ENCODE measurements at places on chromosomes 13 and 19. TPM values are rescaled to one million over a fixed set of nuclear protein-coding genes. Genes with fewer than 3 reads are reported as not detected.

KIR2DL1 gene
- not detected for total RNA-seq

FCGBP gene
- total RNA-seq: 8.4 TPM

HCN2 gene
- total RNA-seq: 1.2 TPM

UBE2L5 gene
- not detected for total RNA-seq

S1PR5 gene
- not detected for total RNA-seq

DNA sequence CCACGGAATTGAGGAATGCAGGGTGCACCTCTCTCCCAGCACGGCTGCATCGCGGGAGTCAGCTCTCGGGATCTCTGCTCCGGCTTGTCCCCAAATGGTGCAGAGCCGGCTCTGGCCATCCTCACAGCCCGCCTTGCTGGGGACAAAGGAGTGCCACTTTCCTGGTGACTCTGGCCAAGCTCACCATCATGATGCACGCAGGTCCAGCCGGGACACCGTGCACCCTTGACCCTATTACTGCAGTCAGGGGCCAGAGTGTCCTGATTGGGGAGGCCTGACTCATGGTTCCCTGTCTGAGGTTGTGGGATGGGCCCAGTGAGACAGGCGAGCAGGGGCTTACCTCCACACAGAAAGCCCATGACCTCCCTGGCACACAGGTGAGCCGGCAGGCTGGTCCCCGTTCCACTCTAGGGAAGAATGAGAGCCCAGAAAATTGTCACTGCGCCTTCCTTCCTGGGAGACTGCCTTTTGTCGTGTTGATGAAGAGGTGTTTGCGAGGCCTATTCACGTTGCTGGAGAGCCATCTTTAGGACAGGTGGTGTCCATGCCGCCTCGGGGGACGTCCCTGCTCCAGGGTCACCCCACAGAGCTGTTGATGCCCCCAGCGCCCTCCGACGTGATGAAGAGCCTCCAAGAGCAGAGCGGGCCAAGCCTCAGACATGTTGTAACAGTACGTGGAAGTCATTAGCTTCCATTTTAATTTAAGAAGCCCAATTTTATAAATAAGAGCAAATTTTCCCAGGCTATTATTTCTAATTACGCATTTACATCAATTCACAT, 18.5 kb upstream of the VSTM2B start:
- H3K4me3 ChIP-seq: no peak overlapping the region
- no peaks in the 10 kb centered on the region for H3K36me3 ChIP-seq
- no peak overlapping the region for H3K27ac ChIP-seq
- no peaks in the 10 kb centered on the region for H3K4me1 ChIP-seq
- DNase-seq: no peak

GRCh38 chr13:48038761-48039160, 1.2 kb downstream of the NUDT15 start:
- H3K4me3 ChIP-seq: peak overlapping the region; percentile 84
- DNase-seq: no peak
- peaks cover 25% of the 10 kb centered on the region for H3K4me1 ChIP-seq
- peaks cover 5% of the 10 kb centered on the region for H3K36me3 ChIP-seq

- H3K4me3 ChIP-seq: peak overlapping the region; percentile 83
- H3K4me1 ChIP-seq: peaks cover 30% of the 10 kb centered on the region
- H3K36me3 ChIP-seq: peaks cover 4% of the 10 kb centered on the region
- H3K27me3 ChIP-seq: no peaks in the 10 kb centered on the region
- DNase-seq: no peak
These were observed 1.1 kb downstream of the GYS1 start for GRCh38 chr19:48991873-48992580.

- no peak overlapping the region for H3K4me3 ChIP-seq
- DNase-seq: peak; percentile 65
- H3K27ac ChIP-seq: no peak overlapping the region
- H3K4me1 ChIP-seq: no peaks in the 10 kb centered on the region
- no peaks in the 10 kb centered on the region for H3K27me3 ChIP-seq
- H3K36me3 ChIP-seq: no peaks in the 10 kb centered on the region
These were observed 607.6 kb downstream of the FGF9 start for GRCh38 chr13:22278336-22278929.

- no peak overlapping the region for H3K27ac ChIP-seq
- H3K4me1 ChIP-seq: peaks cover 10% of the 10 kb centered on the region
- H3K36me3 ChIP-seq: no peaks in the 10 kb centered on the region
- DNase-seq: no peak
- H3K27me3 ChIP-seq: no peaks in the 10 kb centered on the region
These were observed 342.4 kb downstream of the KCNRG start for GRCh38 chr13:50357586-50358118.

DNA sequence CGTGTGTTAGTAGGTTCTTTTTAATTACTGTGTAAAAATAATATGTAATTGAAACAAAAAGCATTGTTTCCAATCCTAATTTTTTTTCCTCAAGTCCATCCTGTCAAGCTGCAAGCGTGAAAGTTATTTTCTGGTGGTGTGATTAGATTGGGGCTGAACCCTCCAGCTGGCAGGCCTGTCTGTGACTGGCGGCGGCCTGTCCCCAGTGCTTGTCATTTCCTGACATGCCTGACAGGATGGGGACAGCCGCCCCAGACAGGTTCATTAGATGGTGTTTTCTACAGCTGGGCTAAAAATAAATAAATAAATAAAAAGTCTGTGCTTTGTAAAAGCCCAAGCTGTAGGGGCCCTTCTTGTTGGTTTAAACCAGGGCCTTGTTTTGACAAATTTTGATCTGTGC, 53.7 kb upstream of the MAB21L1 start:
- H3K4me1 ChIP-seq: no peaks in the 10 kb centered on the region
- no peak for DNase-seq
- H3K4me3 ChIP-seq: no peak overlapping the region
- no peak overlapping the region for H3K27ac ChIP-seq
- H3K27me3 ChIP-seq: no peaks in the 10 kb centered on the region
- H3K36me3 ChIP-seq: no peaks in the 10 kb centered on the region

DNA sequence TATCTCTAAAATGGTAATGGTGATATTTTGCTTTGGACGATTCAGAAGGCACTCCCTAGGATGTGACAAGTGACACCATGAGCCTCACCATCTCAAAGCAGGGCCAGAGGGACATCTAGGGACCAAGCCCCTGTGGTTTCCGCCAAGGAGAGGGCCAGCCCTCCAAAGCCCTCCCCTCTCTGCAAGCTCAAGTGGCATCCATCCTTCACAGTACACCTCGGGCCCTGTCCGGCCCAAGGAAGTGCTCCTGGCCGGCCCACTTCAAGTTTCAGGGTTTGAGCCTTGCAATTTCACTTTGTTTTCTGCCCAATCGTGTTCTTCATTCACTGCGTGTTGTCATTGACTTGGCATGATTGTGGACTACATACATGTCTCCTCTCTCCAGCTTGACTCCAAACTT, 82.5 kb downstream of the TSHZ3 start:
- H3K36me3 ChIP-seq: no peaks in the 10 kb centered on the region
- no peak for DNase-seq
- H3K4me1 ChIP-seq: no peaks in the 10 kb centered on the region
- H3K4me3 ChIP-seq: no peak overlapping the region
- H3K27me3 ChIP-seq: no peaks in the 10 kb centered on the region
